ENCODE measurements at places on chromosomes 4 and X.

DNA sequence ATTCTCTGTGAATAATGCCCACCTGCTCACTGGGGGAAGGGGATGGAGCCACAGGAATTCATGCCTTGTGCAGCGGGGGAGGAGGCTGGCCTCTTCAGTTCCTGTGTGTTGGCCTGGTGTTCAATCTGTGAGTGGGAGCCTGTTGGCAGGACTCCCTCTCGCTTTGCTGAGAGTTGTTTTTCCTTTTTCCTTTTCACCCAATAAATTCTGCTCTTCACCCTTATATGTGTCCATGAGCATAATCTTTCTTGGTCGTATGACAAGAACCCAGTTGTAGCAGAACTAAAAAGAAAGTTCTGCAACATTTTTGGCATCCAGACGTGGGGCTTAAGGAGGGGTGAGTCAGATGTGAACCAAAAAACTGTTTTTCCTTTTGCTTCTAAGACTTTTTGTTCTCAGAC is 235.2 kb upstream of the HDX start:
- DNase-seq, result no peak

GRCh38 chr4:56222514-56222913 is 164.8 kb downstream of the AASDH start:
- DNase-seq, result no peak

GRCh38 chr4:26369581-26369980 is 48.8 kb downstream of the RBPJ start:
- DNase-seq, result no peak

DNA sequence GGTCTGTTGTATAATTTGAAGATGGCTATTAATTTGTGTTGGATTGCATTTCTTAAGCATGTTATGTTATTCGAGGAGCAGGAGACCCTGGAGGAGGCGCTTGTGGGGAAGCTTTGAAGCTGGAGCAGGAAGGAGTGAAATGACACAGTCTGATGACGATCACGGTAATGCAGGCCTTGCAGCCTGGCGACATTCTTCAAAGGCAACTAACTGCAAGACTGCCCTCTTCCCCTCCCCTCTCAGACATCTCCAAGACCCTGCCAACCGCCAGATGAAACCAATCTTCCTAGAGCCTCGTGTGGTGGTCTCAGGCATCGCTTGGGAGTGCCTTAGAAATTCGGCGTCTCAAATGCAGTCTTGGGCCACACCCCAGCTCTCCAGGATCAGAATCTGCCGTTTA is 16.1 kb downstream of the CLCN4 start:
- no peak for DNase-seq

DNA sequence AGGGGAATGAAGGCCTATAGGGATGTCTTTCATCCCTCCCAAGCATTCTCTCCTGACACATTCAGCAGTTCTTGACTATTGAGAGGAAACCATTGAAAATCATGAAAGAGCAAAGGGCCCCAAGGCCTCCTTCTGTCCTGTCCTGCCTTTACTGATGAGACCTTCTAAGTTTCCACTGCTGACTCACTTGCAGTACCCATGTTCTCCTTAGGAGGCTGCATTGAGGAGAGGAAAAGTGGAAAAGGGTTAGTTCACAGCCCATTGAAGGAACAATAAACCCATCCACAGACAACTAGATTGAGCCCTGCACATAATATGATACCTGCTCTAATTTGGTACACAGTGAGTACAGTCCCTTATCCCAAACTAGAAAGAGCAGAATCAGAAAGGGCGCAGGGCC is 115.1 kb upstream of the PNPLA4 start:
- no peak for DNase-seq

DNA sequence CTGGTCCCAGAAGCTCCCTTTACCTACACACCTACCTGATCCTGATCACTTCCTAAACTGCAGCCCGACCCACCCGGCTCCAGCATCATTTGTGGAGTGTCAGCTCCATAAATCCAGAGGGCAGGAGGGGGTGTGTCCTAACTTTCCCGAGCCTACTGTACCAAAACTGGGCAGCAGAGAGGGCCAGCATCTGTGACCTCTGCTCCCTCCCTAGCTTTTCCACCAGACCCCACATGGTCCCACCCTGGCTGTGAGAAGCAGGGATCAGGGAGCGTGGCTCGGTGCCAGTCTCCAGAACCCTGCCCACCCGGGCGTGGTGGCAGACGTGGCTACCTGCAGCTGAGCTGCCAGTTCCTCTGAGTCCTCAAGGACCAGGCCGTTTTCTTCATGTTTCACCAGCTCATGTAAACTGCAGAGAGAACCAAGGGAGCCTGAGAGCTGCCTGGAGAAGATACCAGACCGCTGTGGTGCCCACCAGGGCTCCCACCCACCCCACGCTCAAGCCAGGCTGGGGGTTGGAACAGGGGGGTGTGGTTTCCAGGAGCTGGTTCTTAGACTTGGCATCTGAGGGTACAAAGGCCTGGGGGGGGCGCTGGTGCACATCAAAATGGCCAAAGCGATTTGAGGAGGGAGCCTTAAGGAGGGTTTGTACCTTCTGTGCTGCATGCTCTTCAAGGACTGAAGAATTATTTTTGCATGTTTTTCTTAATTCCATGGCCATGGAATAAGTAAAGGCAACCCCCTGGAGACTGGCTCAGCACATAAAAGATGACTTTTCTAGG is 76.7 kb upstream of the DRD5 start:
- DNase-seq, result no peak

- no peak for DNase-seq
Measured at GRCh38 chr4:147057611-147058190, 112.0 kb upstream of the TTC29 start.

DNA sequence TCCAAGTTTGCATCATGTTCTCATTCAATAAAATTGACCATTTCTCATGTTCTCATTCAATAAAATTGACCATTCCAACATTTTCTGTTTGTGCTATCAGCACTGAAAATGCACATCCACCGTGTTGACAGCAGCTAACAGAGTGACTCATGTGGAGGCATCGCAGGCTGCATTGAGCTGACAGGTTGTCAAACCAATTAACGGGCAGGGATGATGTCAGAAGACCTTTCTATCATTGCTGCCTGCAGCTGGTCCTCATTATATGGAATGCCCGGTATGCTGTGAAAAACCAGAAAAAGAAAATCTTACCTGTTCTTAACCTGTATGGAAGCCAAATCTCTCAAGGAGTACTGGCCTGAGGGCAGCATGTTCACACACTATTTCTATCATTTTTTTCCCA is 202.0 kb downstream of the SMIM20 start:
- no peak for DNase-seq

Data from SW 1271 (cell line).